ENCODE measurements at places on chromosomes 12 and 14. TPM values are rescaled to one million over a fixed set of nuclear protein-coding genes. Genes with fewer than 3 reads are reported as not detected.

TNS2 gene
- 5.6 TPM for total RNA-seq

TUNAR gene
- not detected for total RNA-seq

PRPH gene
- total RNA-seq = not detected

ACACB gene
- 7.8 TPM for total RNA-seq

DENR gene
- 79.3 TPM for total RNA-seq

CCDC197 gene
- total RNA-seq = not detected

P2RX7 gene
- 4.3 TPM for total RNA-seq

GAPDH gene
- 7,182 TPM for total RNA-seq

NEUROD4 gene
- not detected for total RNA-seq

PLEKHG7 gene
- not detected for total RNA-seq

MYO1H gene
- total RNA-seq = not detected

EFS gene
- not detected for total RNA-seq

CYP46A1 gene
- total RNA-seq = 0.07 TPM

TCL1B gene
- not detected for total RNA-seq

DNA sequence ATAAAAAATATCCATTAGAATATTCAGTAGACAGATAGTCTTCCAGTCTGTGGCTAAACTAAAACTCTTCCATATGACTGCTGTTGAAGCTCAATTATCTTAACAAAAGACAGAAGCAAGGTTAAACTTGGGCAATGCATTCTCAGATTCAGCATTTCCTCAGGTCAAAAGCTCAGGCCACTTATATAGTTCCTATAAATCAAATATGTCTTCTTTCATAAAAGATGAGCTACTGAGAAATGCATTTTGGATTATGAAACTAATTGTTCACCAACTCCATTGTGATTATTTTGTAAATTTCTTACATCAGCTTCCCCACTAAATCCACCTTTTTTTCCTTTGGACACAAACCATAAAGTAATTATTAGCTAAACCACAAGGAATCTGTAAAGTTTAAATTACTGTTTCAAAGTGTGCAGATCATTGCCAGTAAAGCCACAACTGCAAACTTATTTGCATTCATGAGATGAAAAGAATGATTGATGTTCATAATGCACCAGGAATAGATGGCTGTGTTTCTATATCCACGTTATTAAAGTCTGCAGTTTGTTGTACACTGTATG is 224.4 kb downstream of the FBXL14 start:
- no peak for DNase-seq
- H3K36me3 ChIP-seq = no peaks in the 10 kb centered on the region
- no peaks in the 10 kb centered on the region for H3K27me3 ChIP-seq
- no peaks in the 10 kb centered on the region for H3K4me1 ChIP-seq
- no peak overlapping the region for H3K4me3 ChIP-seq
- H3K27ac ChIP-seq = no peak overlapping the region

DNA sequence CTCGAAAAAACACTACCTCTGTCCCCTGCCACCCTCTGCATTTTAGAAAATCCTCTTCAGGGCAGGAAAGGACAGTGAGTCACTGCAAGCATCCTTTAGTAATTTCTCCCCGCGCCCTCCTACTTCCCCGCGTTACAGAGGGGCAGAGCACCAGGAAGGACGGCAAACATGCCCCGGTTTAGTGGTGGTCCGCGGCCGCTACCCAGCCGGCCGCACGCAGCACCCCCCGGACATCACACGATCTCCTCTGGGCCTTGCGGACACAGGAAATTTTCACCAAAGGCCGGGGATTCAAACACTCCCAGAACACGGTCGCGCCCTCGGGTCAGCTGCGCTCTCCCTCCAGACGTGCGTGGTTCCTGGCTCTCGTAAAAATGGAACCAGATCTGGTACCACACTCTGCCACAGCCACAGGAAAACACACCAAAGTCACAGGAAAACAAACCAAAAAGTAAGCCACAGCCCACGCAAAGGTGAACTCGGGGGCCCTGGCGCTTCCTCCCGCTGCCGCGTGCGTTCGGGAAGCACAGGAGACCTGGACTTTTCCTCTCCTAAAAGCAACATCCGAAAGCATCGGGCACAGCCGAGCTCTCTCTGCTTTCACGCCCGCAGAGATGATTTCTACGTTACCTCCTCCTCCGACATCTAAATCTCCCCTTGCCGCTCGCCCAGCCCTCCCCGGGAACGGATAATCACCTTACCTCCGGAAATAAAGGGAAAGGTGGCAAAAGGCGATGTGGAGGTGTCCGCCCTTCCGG is 839 bp downstream of the SLC38A1 start:
- peak overlapping the region; percentile 96 for H3K4me3 ChIP-seq
- peak overlapping the region; percentile 98 for H3K27ac ChIP-seq

DNA sequence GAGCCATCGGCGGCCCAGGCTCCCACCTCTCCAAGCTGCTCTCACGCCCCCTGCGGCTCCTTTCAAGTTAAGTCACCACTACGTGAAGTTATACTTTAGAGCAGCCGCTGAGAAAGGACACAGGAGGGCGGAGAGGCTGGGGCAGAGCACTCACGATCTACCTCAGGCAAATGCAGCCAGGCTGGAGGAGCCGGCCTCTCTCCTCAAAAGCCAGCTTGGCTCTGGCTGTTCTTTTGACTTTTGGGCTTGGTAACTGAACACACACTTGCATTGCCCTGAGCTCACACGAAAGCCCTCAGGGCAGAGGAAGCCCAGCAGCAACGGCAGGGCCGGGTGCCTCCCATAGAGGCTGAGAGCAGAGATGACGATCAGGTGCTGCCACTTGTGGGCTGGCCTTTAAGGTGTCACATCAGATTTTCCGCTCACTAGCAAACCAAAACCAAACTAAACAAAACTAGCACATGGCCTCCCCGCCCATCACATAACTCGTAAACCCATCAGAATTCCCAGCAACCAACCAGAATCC is 75.2 kb downstream of the PITPNM2 start:
- DNase-seq = peak; percentile 80
- no peaks in the 10 kb centered on the region for H3K36me3 ChIP-seq
- peaks cover 62% of the 10 kb centered on the region for H3K4me1 ChIP-seq
- H3K27me3 ChIP-seq = no peaks in the 10 kb centered on the region
- peak overlapping the region; percentile 46 for H3K4me3 ChIP-seq

DNA sequence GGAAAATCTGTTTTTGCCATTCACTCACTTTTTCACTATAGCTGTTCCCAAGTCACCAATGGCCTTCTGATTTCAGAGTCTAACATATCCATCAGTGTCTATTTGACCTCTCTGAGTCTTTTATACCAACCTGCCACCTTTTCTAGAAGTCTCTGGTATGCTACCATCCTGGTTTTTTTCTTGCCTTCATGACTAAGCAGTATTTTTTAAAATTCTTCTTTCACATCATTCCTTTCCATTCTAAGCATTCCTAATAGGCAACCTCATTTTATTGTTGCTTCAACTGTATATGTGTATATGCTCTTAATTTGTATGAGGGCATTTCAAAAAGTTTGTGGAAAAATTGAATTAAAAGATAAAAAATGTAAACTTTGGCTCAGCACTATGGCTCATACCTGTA is 5.0 kb downstream of the IRAK4 start:
- no peak overlapping the region for H3K4me3 ChIP-seq
- peaks cover 35% of the 10 kb centered on the region for H3K4me1 ChIP-seq
- no peak overlapping the region for H3K27ac ChIP-seq
- H3K36me3 ChIP-seq = no peaks in the 10 kb centered on the region

DNA sequence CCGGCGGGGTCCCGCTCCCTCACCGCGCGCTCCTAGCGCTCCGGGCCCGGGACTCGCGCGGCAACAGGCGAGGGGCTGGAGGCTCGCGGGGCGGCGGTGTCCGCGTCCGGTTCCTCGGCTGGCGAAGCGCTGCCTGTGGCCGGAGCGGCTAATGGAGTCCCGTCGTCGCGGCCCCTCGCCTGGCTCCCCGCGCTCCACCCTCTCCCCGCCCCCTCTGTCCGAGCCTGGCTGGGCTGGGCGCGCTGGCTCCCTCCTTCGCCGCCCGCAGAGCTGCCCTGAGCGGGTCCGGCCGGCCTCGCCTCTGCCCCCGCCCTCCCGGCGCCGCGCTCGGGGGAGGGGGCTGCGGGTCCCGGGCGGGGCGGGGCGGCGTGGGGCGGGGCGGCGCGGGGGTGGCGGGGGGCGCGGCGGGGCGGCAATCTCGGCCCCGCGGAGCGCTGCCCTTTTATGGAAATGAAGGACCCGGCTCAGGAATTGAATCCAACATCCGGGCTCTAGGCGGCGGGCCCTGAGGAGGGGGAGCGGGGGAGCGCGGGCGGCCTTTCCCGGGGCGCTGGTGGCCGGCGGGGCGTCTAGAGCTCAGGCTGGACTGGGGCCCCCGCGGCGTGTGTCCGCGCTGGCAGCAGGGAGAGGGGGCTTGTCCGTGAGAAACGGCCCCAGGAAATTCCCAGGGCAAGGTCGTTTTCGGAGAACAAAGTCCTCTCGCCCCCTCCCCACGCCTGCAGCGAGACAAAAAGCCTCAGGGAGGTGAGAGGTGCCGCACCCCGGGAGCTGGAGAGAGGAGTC is at the start of gene FERMT2:
Gene FERMT2 (minus strand): TSS at position 153 of the 783 bp plus-strand sequence. CDS start 482 bp downstream, outside the sequence.
- no peaks in the 10 kb centered on the region for H3K36me3 ChIP-seq

DNA sequence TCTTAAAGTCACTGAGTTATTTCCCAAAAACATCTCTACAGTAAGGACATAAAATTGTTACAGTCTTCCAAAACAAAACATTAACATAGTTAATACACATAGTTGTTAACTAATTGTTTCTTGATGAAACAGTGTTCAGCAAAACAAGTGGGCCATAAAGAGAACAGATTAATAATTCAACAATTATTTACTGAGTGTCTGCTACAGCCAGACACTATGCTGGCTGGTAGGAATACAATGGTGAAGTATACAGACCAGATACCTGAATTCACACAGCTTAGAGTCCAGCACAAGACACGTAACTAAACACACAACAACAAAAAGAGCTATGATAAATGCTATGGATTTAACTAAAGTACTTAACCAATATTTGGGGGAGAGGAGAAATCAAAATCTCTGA is 47.0 kb downstream of the PPP1R12A start:
- no peak for DNase-seq
- H3K27ac ChIP-seq = no peak overlapping the region
- H3K4me1 ChIP-seq = peaks cover 31% of the 10 kb centered on the region
- no peaks in the 10 kb centered on the region for H3K27me3 ChIP-seq
- no peak overlapping the region for H3K4me3 ChIP-seq

DNA sequence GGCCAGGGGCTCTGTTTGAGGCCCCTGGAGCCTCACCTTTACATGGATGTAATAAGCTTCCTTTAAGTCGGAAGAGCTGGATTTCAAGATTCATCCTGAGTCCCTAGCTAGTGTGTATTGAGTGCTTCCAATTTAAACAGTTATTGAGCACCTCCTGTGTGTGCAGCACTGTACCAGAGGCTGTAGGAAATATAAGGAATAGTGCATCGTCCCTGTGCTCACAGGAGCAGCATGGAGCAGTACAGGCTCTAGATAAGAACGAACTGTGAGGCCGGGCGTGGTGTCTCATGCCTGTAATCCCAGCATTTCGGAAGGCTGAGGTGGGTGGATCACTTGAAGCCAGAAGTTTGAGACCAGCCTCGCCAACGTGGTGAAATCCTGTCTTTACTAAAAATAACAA is 65.8 kb upstream of the METAP2 start:
- no peaks in the 10 kb centered on the region for H3K4me1 ChIP-seq
- DNase-seq = no peak
- no peak overlapping the region for H3K27ac ChIP-seq

- H3K27me3 ChIP-seq = no peaks in the 10 kb centered on the region
- no peaks in the 10 kb centered on the region for H3K4me1 ChIP-seq
- no peak overlapping the region for H3K4me3 ChIP-seq
- DNase-seq = no peak
These were observed 283.4 kb downstream of the CEP128 start for GRCh38 chr14:80658155-80658554.

- H3K27me3 ChIP-seq = no peaks in the 10 kb centered on the region
- peak; percentile 13 for DNase-seq
- H3K27ac ChIP-seq = no peak overlapping the region
These were observed 82.6 kb upstream of the HMGA2 start for GRCh38 chr12:65741656-65742017.

DNA sequence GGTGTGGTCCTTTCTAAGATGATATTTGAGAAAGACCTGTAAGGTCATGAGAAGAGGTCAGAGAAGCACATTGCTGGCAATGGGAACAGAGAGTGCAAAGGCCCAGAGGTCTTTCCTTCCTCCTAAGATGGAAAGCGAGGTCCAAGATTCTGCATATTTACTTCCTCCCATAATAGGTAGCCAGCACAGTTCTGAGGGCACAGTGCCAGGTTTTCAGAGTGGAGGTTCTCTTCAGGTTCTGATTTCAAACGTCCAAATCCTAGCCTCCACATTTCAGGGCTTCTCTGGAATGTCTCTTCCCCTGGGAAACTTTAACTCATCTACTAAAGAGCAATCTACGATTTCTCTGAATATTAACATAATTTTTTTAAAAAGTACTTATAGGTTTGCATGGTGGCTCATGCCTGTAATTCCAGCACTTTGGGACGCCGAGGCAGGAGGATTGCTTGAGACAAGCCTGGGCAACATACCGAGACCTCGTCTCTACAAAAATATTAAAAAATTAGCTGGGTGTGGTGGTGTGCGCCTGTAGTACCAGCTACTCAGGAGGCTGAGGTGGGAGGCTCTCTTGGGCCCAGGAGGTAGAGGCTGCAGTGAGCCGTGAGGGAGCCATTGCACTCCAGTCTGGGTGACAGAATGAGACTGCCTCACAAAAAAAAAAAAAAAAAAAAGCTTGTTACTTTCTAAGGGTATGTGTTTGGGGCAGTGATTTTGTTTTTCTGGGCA is 526 bp upstream of the MRPL42 start:
- peak overlapping the region; percentile 81 for H3K27ac ChIP-seq
- no peaks in the 10 kb centered on the region for H3K36me3 ChIP-seq
- DNase-seq = no peak

DNA sequence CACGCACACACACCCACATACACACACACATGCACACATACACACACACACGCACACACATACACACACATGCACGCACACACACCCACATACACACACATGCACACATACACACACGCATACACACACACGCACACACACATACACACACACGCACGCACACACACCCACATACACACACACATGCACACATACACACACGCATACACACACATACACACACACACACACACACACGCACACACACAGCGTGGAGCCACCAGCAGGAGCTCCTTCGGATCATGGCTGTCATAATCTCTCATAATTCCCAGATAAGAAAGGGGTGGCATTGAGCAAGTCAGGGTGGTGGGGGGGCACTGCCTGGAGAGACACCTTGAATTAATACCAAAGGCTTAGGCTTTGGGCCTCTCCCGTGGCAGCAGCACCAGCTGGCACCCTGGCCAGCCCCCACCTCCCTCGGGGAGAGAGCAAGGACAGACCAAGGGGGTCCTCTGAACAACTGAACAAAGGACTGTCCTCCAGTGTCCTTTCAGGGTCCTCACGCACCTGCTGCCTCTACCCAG is 21.9 kb downstream of the ANO2 start:
- no peaks in the 10 kb centered on the region for H3K27me3 ChIP-seq
- no peaks in the 10 kb centered on the region for H3K4me1 ChIP-seq
- H3K27ac ChIP-seq = no peak overlapping the region
- H3K36me3 ChIP-seq = no peaks in the 10 kb centered on the region

GRCh38 chr12:11787933-11788849 is 138.7 kb downstream of the ETV6 start:
- no peaks in the 10 kb centered on the region for H3K27me3 ChIP-seq
- H3K4me1 ChIP-seq = peaks cover 7% of the 10 kb centered on the region

GRCh38 chr12:75953312-75953906 is 78.2 kb downstream of the PHLDA1 start:
- no peaks in the 10 kb centered on the region for H3K4me1 ChIP-seq
- no peaks in the 10 kb centered on the region for H3K27me3 ChIP-seq
- H3K4me3 ChIP-seq = no peak overlapping the region
- H3K27ac ChIP-seq = no peak overlapping the region
- no peaks in the 10 kb centered on the region for H3K36me3 ChIP-seq
